Epithelial cell of prostate (primary cell): ENCODE measurements at places on chromosomes 5 and 9.

DNA sequence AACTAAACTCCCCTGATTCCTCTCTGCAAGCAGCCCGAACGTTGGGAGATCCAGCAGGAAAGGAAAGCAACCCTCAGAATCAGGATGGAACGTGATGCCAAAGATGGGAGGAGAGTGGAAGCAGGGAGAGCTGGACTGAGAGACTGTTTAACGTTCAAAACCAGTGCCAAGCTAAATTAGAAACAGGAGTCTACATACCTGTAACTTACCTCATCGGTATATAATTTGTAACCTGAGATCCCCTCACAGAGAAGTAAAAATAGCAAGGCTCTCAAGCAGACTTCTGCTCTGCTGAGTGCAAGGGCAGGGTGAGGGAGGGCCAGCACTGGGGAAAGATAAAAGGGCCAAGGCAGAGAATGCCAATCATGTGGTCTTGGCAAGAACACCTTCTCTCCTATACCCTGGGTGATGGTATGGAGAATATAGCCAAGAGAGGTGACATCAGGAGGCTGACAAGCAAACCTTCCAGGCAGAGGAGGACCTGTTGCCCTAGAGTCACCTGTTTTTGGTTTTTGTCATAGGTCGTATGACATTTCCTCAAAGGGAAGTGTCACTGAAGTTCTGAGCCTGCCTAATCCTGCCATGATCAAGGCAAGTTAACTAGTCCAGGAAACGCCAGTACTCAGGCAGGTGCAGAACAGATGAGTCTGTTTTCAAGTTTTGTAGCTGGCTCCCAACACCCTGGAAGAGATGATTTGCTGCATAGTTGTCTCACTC lies 472.0 kb downstream of the NFIB start:
- no peak for DNase-seq

GRCh38 chr5:132445640-132445923 lies 45.0 kb downstream of the IRF1 start:
- no peak for DNase-seq

- DNase-seq: no peak
Measured at GRCh38 chr9:4788703-4789102, 4.0 kb upstream of the RCL1 start.

GRCh38 chr9:97528529-97529230 lies 27.2 kb downstream of the TMOD1 start:
- no peak for DNase-seq

DNA sequence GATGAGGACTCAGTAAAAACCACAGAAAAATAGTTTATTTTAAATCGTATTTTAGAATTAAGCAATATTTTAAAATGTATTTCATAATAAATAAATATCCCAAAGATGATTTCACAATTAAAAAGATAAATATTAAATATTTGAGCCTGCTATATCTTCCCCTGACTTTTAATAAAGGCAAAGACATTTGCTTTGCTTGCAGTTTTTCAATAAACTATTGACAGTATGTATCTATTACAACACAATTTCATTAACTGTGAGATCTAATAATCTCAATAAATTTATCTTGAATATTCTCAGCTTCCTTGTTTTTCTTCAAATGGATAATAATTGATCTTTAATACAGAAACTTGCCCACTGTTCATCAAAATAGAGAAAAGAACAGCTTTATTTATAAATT lies 186.2 kb upstream of the TARS1 start:
- no peak for DNase-seq

GRCh38 chr5:93998951-93999455 lies 257.6 kb upstream of the POU5F2 start:
- no peak for DNase-seq

GRCh38 chr5:113371721-113372196 lies 63.0 kb downstream of the TSSK1B start:
- DNase-seq: no peak

DNA sequence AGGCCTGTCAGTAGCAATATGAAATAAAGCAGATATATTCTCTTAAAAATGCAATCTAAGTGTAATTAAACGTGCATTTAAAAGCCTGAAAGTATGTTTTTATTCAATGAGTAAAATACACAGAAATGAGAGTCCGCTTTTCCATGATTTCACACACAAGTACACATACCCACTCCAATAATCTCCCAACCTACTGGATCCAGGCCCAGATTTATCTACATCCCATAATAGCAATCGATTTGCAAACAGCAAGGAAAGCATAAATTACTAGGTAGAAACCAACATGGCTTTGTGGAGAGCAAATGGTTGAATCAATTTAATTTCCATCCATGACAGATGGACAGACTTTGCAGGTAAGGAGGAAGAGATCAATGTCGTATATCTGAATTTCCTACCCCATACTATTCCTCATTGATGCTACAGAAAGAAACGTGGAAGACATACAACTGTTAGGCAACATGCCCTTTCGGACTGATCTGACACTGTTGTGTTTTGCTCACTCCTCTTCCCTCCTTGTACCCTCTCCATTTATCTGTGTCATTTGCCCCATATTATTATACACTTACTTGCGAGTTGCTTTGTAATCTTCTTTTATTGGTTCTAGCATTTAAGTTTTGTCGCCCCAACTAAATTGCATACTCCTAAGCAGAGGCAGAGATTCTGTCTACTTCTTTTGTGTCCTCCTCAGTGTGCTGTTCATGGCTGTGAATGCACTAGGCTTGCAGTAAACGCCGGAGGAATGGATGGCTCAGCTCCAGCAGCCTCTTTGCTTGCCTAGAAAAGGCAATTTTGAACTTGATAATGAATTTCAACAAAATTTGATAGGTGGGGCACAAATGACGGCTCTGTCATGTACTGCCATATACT lies 133.6 kb downstream of the NFIB start:
- DNase-seq: no peak

GRCh38 chr5:144102361-144102760 lies 68.1 kb downstream of the YIPF5 start:
- DNase-seq: no peak

DNA sequence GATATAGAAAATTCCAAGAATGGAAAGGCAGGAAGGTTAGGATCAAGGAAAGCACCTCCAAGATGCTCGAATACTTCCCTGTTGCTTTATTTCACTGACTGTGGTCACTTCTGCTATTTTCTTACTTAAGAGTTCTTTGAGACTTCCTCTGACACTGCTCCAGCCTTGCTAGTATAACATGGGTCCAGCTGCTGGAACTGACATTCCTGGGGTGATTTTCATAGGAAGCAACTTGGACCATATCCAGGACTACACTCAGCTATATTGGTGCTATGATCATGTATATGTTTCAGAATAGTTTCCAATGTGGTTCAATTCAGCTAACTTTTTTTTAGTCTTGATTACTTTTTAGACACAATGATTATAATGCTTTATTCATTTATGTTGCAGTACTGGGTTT lies 81.6 kb upstream of the CKMT2 start:
- DNase-seq: no peak

DNA sequence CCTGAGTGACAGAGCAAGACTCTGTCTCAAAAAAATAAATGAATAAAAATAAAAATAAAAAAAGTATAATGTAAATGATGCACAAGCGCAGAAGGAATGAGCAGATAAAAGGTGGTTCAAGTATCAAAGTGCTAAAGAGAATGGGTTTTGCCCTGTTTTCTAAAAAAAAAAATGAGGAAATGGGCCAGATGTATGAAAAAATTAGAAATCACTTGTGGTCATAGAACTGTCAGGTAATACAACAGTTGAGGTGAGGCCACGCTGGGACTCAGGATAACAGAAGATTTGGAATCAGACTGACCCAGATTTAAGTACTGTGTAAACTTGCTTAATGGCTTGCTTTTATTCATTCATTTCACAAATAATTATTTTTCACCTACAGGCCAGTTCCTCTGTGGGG lies 69.8 kb downstream of the MAPKAP1 start:
- DNase-seq: no peak

DNA sequence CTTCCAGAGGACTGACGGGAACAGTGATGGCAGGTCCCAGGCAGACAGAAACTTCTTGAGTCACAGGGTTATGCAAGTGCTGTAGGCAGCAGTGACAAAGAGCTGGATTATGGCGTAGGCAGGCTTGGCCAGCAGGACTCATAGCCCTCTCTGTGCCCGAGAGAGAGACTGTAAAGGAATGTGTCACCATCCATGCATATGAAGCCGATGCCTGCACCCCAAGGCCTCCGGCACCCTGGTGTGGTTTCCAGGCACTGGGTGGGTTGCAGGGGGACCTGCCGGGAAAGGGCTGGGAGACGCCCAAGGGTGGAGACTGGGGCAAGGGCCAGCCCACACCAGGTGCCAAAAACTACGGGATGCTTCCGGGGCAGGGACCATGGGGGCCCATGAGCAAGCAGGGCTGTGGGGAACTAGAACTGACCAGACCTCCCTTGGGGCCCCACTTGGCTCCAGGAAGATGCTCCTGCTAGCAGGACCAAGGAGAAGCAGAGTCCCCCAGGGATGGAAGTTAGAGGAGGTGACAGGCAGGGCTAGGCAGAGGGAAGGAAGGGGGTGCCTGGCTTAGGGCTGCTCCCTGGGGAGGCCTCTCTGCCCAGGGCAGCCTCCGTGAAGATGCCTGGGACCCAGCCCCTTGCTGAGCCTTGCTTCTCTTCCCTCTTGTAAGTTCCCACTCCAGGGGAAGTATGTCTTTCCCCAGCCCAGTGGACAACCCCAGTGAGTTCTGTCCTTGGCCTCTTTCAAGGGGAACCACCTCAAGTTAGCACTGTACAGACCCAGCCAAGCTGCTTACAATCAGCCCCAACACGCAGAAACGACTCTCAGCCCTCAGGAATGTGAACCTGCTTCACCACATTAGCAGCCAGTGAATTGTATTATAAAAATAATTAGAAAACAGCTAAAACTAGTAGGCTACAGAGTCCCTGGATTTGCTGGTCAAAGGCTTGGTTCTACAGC lies 10.5 kb upstream of the IPPK start:
- peak; percentile 89 for DNase-seq

- no peak for DNase-seq
Measured at GRCh38 chr5:170305646-170306025, 8.1 kb upstream of the LCP2 start.

- DNase-seq: no peak
Measured at GRCh38 chr5:1449081-1449630, 3.9 kb upstream of the SLC6A3 start.

DNA sequence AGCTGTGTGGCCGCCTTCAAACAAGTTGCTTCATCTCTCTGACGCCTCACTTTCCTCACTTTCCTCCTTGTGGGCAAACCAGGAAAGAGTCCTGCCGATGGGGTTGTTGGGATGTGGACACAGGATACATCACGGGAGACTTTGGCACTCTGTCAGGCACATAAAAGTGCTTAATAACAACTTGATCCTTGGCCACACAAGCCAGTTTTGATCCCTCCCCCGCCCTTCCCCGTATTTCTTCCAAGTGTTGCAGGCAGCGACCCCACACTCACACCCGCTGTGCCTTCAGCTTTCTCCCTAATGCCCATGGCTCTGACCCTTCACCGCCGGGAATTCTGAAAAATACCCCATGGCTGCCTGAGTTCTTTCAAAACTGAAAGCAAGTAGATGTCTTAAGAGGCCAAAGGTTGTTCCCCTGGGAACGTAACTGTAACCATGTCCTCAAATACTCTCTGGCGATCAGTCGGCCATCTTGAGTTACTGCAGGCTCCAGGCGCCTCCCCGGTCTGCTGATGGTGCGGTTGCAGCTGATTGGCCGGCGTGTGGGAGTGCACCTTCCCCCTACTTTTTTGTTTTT lies 59.8 kb downstream of the ARHGEF37 start:
- DNase-seq: no peak

DNA sequence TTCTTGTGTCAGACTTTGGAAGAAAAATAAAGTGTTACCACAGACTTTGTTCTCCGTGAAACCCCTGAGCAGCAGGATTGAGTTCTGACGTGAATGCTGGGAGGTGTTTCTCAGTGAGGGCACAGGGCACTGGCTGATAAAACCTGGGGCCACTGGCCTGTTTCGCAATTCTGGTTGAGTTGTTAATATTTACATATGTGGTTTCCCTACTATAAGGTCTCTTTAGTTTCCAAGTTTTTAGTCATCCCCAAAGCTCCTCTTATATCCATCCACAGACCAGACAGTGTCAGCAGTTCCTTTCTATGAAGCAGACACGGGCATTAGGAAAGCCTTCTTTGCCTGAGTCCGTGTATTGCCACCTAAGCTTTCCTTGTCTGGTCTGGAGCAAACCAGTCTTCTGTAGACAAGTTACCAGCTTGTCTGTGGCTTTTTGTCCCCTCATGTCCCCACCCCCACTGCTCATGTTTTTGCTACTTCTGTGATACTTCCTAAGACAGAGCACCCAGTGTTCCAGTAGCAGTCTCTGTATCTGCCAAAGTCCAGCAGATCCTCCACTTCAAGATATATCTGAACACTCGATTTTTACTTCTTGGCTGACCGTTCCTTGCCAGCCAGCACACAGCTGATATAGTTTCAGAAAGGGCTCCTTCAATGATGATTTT lies 42.0 kb downstream of the ACO1 start:
- DNase-seq: no peak

GRCh38 chr5:151083081-151083676 lies 2.3 kb upstream of the TNIP1 start:
- DNase-seq: peak; percentile 95

GRCh38 chr5:74589204-74590056 lies 51.1 kb downstream of the ENC1 start:
- DNase-seq: no peak

- peak; percentile 33 for DNase-seq
Measured at GRCh38 chr9:124868511-124869465, 6.9 kb downstream of the ARPC5L start.

GRCh38 chr5:31268686-31269085 lies 75.2 kb downstream of the CDH6 start:
- DNase-seq: no peak

DNA sequence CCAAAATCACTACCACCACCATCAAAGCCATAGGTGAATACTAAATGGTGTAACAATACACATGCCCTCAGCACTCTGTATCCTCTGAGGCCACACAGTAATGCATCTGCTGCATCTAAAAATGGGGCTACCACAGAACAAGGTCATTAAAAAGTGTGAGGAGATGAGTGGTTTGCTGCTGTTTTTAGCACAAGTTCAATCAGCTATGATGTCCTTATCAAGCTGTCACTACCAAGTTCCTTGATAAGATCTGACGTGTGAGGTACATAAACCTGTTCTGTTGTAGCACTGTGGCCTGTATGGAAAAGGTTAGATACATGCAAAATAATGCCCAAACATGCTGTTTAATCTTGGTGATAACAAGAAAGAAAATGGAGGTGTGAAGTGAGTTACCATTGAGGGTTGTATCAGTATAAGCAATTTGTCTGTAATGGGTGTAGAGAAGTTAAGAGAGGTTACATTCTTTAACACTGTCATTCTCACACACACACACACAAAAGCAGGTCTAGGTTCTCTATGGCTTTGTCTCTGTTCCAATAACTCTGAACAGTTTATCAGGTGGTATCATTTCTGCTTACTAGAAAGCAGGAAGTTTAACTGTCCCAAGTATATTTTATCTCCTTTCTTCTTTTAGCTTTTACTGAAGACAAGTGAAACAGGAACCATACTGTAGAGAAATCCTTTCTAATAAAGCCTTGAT lies 252.9 kb downstream of the CWC27 start:
- no peak for DNase-seq

DNA sequence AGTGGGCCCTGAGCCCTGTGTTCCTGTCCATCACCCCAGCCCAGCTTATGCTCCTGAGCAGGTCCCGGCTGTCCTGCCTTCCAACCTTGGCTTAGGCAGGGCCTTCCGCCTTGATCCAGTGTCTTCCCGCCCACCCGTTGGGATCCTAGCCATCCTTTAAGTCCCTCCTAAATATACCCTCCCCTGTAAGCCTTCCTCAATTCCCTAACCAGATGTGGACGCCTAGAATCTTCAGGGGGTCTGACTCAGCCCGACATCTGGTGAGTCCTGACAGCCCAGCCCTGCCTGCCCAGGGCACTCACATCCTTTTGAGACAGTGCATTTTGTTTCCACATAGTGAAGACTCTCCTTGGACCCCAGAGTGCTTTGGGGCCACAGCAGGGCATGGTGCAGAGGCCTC lies 23.7 kb downstream of the SLC6A7 start:
- no peak for DNase-seq
